SJCRH30 (cell line): ENCODE measurements at places on chromosomes 4 and X. TPM values are rescaled to one million over a fixed set of nuclear protein-coding genes. Genes with fewer than 3 reads are reported as not detected.

GRCh38 chr4:84325625-84326024 lies 173.5 kb downstream of the NKX6-1 start:
- no peak overlapping the region for H3K27ac ChIP-seq
- no peak overlapping the region for H3K4me3 ChIP-seq
- H3K36me3 ChIP-seq: no peaks in the 10 kb centered on the region

DNA sequence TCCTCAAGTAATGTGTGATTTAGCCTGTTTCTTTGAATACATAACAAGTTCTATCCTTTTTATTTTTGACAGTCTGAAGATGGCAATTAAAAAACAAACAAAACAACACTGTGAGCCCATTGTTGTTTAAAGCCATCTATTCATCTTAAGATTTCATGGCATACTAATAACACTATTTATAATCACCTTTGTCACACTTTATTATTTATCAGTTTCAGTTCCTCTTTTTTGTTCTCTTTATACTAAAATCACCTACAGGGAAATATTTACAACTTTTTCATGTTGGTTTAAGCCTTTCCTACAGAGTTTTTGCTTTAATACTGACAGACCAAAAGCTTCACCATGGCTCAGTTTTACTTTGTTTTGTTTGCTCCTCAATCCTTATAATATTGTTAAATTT lies 247.4 kb upstream of the CTSO start:
- no peak for DNase-seq
- no peaks in the 10 kb centered on the region for H3K36me3 ChIP-seq
- no peak overlapping the region for H3K4me3 ChIP-seq
- H3K27me3 ChIP-seq: no peaks in the 10 kb centered on the region
- no peaks in the 10 kb centered on the region for H3K4me1 ChIP-seq

DNA sequence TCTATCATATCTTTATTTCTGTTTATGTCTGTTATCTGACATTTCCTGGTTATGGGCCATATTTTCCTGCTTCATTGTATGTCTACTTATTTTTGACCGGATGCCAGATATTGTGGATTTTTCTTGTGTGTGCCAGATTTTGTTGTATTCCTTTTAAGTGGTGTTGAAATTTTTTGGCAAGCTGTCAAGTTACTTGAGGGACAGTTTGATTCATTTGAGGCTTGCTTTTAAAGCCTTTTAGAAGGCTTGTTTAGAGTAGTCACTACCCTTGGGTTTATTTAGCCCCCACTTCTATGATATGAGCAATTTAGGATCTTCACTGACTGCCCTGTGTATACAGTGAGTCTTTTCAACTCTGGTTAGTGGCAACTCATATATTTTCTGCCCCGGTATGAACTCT lies 29.2 kb upstream of the NPY2R start:
- no peaks in the 10 kb centered on the region for H3K27me3 ChIP-seq
- no peak overlapping the region for H3K27ac ChIP-seq
- no peaks in the 10 kb centered on the region for H3K4me1 ChIP-seq
- H3K4me3 ChIP-seq: no peak overlapping the region

DNA sequence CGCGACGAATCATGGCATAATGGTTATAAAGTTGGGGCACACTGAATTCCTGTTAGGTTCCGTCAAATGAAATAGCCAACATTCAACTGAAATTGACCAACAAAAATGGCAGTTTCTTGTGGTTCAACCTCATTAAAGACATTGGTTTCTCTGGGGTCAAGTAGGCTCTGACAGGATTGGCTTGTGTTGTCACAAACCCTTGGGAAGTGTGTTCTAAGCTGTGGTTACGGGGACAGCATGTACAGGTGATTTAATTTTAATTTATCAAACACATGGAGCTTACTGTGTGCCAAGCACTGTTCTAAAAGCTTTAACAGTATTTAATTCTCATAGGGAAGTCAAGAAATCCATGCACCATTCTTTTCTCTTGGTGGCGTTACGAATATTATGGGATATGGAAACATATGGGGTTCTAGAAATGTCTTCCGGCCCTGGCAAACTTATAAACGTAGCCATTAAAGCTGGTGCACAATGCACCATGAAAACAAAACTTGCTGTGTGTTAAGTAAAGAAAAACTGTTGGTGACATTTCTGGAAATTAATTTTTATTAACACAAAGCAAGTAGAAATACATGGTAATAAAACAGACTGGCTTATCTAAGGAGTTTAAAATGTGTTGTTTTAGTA lies 891 bp downstream of the XK start:
- no peak overlapping the region for H3K27ac ChIP-seq
- H3K27me3 ChIP-seq: no peaks in the 10 kb centered on the region
- no peak overlapping the region for H3K4me3 ChIP-seq
- H3K36me3 ChIP-seq: no peaks in the 10 kb centered on the region
- no peaks in the 10 kb centered on the region for H3K4me1 ChIP-seq
- no peak for DNase-seq

GRCh38 chrX:67604979-67605703 lies 61.3 kb downstream of the AR start:
- no peaks in the 10 kb centered on the region for H3K27me3 ChIP-seq
- DNase-seq: peak; percentile 77
- H3K4me1 ChIP-seq: peaks cover 39% of the 10 kb centered on the region
- no peak overlapping the region for H3K4me3 ChIP-seq
- H3K27ac ChIP-seq: peak overlapping the region; percentile 85

DNA sequence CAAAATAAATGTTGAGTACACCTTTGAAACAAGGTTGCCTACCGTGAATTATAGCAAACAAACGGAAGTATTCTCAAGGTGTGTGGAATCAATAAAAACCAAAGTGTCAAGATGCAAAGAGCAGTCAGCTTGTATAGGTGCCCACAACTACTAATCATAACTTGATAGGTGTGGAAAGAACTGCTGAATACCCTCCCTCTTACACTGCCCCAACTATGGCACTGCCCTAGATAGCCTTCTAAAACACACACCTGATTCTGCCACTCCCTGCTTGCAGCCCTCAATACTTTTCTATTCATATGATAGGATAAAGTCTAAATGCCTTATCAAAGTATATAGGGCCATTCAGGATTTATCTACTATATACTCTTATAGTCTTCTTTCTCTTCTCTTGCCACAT lies 31.1 kb upstream of the SLC4A4 start:
- H3K27ac ChIP-seq: no peak overlapping the region
- no peak for DNase-seq
- H3K36me3 ChIP-seq: no peaks in the 10 kb centered on the region
- H3K4me3 ChIP-seq: no peak overlapping the region

- no peak overlapping the region for H3K4me3 ChIP-seq
- no peaks in the 10 kb centered on the region for H3K36me3 ChIP-seq
- H3K27ac ChIP-seq: no peak overlapping the region
- no peaks in the 10 kb centered on the region for H3K27me3 ChIP-seq
- no peaks in the 10 kb centered on the region for H3K4me1 ChIP-seq
- DNase-seq: no peak
These were observed 14.6 kb upstream of the ZNF630 start for GRCh38 chrX:48086082-48086481.

GRCh38 chr4:88697141-88697540 lies 488 bp downstream of the NAP1L5 start:
- peaks cover 3% of the 10 kb centered on the region; the same call in 1 of the 2 replicates for H3K4me1 ChIP-seq
- no peaks in the 10 kb centered on the region for H3K36me3 ChIP-seq
- H3K27ac ChIP-seq: peak overlapping the region; percentile 29; the same call in 1 of the 2 replicates
- peak; percentile 19 for DNase-seq

DNA sequence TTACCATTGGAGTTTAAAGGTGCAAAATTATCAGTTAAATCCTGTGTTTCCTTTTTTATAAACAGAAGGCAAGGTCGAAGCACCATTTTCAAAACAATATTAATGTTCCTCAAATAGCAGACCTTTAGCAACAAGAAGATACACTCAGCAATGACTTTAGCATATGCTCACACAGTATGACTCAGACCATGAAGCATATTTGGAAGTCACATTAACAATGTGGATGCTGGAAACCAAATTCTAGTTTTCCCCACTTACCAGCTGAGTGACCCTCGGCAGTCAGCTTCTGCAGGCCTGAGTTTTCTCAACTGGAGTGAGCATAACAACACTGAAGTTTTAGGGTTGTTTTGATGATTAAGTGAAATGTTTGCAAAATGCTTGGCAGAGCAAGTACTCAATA lies 130.5 kb downstream of the ANK2 start:
- no peaks in the 10 kb centered on the region for H3K27me3 ChIP-seq
- H3K4me1 ChIP-seq: no peaks in the 10 kb centered on the region
- H3K4me3 ChIP-seq: no peak overlapping the region
- H3K36me3 ChIP-seq: no peaks in the 10 kb centered on the region; the same call in 1 of the 2 replicates
- no peak for DNase-seq

- no peak for DNase-seq
- no peak overlapping the region for H3K27ac ChIP-seq
- H3K4me1 ChIP-seq: no peaks in the 10 kb centered on the region
- H3K4me3 ChIP-seq: no peak overlapping the region
These were observed 776.0 kb downstream of the GLUD2 start for GRCh38 chrX:121823406-121823805.

GRCh38 chr4:115841871-115842270 lies 728.5 kb upstream of the NDST4 start:
- no peak for DNase-seq
- H3K4me3 ChIP-seq: no peak overlapping the region
- H3K4me1 ChIP-seq: no peaks in the 10 kb centered on the region
- H3K27ac ChIP-seq: no peak overlapping the region

DNA sequence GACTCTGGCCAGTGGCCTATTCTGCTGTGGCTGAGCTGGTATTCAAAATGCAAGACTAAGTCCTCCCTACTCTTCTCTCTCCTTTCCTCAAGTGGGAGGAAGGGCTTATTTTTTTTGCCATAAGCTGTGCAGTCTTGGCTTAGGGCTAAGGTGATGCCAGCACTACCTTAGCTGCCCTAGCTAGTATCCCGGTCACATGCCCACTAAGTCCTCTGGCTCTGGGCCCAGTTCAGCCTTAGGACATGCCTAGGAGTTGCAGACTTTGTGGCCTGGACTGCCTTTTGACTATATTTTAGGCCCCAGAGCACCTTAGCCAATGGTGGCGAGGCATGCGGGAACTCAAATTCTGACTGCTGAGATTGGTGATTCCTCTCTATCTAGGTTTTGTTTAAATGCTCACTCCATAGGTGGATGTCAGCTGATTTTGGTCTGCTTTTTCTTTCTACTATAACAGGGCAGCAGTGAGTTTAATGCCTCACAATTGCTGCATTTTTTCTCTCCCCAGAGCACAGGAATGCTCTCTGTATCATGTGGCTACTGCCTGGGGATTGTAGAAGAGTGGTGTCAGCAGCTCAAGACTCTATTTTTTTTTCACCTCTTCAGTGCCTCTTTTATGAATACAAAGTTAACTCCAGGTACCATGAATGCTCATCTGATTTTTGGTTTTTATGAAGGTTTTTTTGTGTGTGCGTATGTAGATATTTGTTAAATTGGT lies 472.9 kb upstream of the GRID2 start:
- no peaks in the 10 kb centered on the region for H3K4me1 ChIP-seq
- no peak overlapping the region for H3K4me3 ChIP-seq
- no peaks in the 10 kb centered on the region for H3K27me3 ChIP-seq
- H3K27ac ChIP-seq: no peak overlapping the region

DNA sequence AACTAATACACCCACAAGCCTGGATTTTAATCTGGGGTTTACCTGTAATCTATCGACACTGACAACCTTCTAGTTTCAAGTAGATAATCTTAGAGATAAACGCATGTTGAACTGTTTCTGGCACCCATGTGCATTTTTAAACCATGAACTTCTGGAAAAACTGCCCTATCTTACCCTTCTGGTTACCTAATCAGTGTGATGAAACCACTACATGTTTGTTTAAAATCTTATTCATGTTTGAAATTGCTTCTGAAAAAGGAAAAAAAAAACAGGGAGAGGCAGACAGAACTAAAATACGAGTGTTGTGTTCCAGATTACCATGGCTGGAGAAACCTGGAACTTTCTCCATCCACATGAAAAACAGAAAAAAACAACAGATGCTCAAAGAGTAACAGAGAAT lies 139.3 kb downstream of the MID1IP1 start:
- no peak overlapping the region for H3K4me3 ChIP-seq
- no peaks in the 10 kb centered on the region for H3K4me1 ChIP-seq
- H3K36me3 ChIP-seq: no peaks in the 10 kb centered on the region

GRCh38 chr4:158422546-158422945 lies 99.1 kb upstream of the RXFP1 start:
- H3K4me3 ChIP-seq: no peak overlapping the region
- H3K4me1 ChIP-seq: no peaks in the 10 kb centered on the region
- H3K27ac ChIP-seq: no peak overlapping the region

DNA sequence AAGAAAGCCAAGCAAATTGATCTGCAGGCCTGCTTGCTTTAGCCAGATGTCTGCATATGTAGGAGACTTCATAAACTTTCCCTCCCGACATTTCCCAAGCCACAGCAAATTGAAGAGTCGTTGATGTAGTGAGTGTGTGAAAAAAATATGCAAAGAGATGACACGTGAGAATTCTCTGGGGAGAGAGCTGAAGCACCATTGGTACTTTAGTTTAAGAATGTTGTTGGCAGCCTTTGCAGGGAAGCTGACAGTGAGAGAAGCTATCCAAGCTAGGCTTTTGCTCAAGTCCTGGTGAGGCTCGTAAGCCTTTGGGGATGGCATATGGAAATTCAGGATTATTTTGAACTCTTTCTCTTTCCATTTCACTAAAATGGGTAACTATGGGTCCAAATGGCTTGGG lies 87.5 kb downstream of the GLRA2 start:
- H3K4me3 ChIP-seq: no peak overlapping the region
- H3K4me1 ChIP-seq: no peaks in the 10 kb centered on the region
- DNase-seq: no peak
- H3K36me3 ChIP-seq: no peaks in the 10 kb centered on the region
- no peak overlapping the region for H3K27ac ChIP-seq

GRCh38 chrX:54715621-54716020 lies 82.4 kb downstream of the ITIH6 start:
- no peaks in the 10 kb centered on the region for H3K4me1 ChIP-seq
- H3K27ac ChIP-seq: no peak overlapping the region
- DNase-seq: no peak
- no peak overlapping the region for H3K4me3 ChIP-seq
- no peaks in the 10 kb centered on the region for H3K27me3 ChIP-seq

GRCh38 chrX:147741776-147742175 lies 169.9 kb upstream of the FMR1 start:
- no peak overlapping the region for H3K4me3 ChIP-seq
- DNase-seq: no peak
- H3K36me3 ChIP-seq: no peaks in the 10 kb centered on the region

- H3K4me1 ChIP-seq: peaks cover 13% of the 10 kb centered on the region
- DNase-seq: no peak
- H3K27ac ChIP-seq: no peak overlapping the region
- H3K4me3 ChIP-seq: no peak overlapping the region
These were observed 4.6 kb downstream of the NDST4 start for GRCh38 chr4:115108850-115109249.

Gene ABLIM2
- total RNA-seq: 0.12 and 0.20 TPM in 2 replicates

Gene ETDA
- total RNA-seq: not detected in 2 replicates

Gene PNCK
- not detected in 2 replicates for total RNA-seq

Gene HPGD
- total RNA-seq: not detected in 2 replicates

Gene PTPN13
- 18.1 and 20.0 TPM in 2 replicates for total RNA-seq

Gene RS1
- not detected in 2 replicates for total RNA-seq

Gene DHX15
- 425 and 438 TPM in 2 replicates for total RNA-seq

Gene PPP1R3F
- total RNA-seq: 1.6 and 1.9 TPM in 2 replicates
